ENCODE measurements at places on chromosomes 7 and 10. TPM values are rescaled to one million over a fixed set of nuclear protein-coding genes. Genes with fewer than 3 reads are reported as not detected.
A peak's percentile ranks its signal among the peaks of the same experiment; 100 is the strongest.

DNA sequence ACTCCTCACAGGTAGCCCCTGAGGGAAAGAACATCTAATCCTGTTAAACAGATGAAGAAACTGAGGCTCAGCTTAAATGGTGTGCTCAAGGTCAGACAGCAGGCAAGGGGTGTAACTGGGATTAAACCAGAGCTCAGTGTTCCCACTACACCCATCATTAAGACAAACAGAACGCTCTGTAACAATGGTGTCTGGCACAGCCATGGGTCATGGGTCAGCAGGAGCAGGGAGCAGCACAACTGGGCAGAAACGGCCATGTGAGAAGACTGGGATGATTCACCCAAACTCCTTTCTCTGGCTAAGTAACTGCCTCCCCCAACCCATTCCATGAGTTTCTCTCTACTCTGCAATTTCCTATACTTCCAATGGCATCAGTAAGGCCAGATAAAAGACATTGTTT, 85.5 kb upstream of the PDE1C start:
- DNase-seq = no peak

DNA sequence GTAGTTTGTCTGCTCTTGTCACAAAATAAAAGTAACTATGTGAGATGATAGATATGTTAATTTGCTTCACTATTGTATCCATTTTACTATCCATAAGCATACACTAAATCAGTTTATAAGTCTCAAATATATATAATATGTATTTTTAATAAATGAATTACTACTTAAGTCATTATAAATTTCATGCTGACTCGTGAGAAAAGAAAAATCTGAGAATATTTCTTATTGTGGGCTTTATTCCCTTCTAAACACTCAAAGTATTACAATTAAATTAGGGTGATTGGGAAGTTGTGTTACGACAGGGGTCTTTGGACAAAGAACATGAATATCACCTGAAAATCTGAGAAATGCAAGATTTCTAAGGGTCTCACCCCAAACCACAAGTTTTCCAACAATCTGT, 48.7 kb upstream of the RELN start:
- no peak for DNase-seq

DNA sequence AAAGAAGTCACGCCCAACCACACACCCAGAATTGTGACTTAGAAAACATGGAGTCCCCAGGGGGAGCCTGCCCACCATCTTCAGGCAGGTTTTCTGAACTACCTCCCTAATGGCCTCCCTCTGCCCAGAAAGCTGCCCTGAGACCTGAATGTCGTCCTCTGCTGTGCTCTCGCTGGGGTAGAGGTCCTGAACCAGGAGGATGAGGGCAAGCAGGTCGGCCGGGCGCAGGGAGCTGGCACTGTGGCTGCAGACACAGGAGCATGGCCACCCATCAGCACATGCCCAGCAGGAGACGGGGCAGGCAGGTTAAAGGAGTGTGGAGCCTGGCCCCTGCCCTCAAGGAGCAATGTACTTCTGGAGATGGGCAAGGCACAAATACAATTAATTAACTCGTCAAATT, 15.4 kb upstream of the PYROXD2 start:
- DNase-seq = no peak

- no peak for DNase-seq
Observed at GRCh38 chr10:77027576-77027975, 610.0 kb downstream of the KCNMA1 start.

DNA sequence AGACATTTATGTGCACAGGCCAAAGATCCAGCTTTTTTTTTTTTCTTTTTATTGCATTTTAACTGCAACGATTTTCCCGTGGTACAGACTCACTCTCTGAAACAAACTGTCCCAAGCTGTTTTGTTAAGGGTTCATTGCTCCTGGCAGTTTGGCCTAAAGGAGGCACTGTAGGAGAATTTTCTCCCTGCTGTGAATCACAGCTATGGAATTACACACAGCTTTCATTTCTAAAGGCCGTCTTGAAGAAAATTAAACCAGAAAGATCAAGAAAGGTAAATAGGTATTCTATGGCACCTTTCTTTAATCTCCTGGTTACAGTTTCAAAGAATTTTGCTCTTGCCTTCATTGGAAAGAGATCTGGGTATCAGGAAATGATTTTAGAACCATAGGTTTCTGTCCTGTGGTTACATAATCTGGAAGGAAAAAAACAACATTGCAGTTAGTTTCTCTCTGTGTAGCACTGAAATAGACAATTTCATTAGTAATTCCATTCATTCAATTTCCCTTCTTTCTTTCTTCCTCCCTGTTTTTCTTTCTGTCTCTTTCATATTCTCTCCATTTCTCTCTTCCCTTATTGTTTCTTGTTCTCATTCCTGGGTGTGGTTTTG, 51.2 kb downstream of the PDK4 start:
- DNase-seq = peak; percentile 74

The CTAGE8 gene
- 3.4 TPM for total RNA-seq

The OR2F1 gene
- not detected for total RNA-seq

GRCh38 chr7:70098133-70098561, 499.9 kb downstream of the AUTS2 start:
- DNase-seq = no peak
